ENCODE measurements at places on chromosomes 6 and 20. TPM values are rescaled to one million over a fixed set of nuclear protein-coding genes. Genes with fewer than 3 reads are reported as not detected.

Gene SULF2
- 26.8 TPM for polyA plus RNA-seq

Gene CLVS2
- polyA plus RNA-seq = not detected

Gene PDYN
- not detected for polyA plus RNA-seq

Gene SIRPG
- 1.2 TPM for polyA plus RNA-seq
